Putamen (tissue), 1 donor: ENCODE measurements at places on chromosomes 13 and 19.

DNA sequence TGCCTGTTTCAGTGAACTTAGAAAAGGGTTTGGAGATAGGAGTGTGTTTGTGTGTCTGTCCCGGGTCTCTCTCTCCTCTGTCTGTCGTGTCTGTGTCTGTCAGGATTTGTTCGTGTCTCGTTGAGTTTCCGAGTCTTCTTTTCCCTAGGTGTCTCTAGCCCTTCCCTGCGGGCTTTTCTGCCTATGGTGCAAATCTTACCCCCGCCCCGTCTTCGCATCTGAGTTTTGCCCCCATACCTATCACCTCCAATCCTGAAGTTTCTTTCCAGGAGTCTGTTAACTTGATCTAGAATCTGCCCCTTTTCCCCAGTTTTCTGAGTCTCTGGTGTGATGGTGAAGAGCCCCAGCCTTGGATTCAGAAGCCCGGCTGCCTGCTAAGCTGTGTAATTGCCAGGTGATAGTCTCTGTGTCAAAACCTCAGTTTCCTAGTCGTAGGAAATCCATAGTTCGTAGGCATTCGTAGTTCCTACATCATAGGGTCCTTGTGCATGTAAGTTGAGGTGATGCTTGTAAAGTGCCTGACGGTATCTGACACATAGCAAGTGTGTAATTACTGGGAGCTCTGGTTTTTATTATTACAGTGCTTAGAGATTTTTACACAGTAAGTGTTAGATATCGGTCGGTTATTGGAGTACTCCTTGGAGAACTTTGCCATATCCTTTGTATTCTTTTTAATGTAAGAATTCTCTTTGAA lies 782 bp downstream of the EPN1 start:
- no peak for DNase-seq

DNA sequence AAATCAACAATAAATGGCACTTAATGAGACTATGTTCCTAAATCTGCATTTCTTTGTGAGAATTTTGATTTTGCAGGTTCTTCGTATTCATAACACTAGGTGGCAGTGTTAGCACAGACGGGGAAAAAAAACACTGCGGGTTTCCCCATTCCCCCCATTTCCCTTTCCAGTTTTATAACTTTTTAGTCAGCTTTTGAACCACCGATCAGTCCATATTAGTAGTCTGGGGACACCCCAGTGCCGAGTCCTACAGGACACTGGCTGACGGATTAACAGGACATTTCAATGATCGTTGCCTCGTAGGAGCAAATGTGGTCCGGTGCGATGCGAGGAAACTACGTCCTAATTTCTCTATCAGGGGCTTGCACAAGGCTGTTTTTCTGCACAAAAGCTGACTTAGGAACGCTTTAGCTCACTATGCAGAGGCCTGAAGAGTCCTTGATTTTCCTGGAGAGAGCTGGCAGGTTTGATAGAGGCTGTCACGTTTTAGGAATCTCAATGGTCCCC lies 234.3 kb downstream of the LMO7 start:
- no peak for DNase-seq

DNA sequence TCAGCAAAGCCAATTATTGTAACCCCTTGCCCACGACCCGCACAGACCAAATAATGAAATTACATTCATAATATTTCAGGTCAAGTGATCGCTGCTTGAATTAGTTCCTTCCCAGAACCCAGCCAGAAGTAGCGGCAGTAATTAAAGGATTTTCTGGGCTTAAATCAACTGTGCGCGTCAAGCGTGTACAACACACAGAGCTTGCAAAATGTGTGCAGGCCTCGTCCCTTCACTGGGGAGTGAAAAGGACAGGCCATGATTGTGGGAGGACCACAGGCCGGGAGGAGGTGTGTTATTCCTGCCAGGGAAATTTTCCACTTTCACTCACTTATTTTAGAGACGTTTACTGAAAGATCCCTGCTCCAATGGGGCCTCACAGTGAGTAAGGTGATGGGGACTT lies 84.9 kb downstream of the CHST8 start:
- DNase-seq = no peak

GRCh38 chr19:47391510-47392223 lies 27.7 kb downstream of the MEIS3 start:
- DNase-seq = peak; percentile 39

DNA sequence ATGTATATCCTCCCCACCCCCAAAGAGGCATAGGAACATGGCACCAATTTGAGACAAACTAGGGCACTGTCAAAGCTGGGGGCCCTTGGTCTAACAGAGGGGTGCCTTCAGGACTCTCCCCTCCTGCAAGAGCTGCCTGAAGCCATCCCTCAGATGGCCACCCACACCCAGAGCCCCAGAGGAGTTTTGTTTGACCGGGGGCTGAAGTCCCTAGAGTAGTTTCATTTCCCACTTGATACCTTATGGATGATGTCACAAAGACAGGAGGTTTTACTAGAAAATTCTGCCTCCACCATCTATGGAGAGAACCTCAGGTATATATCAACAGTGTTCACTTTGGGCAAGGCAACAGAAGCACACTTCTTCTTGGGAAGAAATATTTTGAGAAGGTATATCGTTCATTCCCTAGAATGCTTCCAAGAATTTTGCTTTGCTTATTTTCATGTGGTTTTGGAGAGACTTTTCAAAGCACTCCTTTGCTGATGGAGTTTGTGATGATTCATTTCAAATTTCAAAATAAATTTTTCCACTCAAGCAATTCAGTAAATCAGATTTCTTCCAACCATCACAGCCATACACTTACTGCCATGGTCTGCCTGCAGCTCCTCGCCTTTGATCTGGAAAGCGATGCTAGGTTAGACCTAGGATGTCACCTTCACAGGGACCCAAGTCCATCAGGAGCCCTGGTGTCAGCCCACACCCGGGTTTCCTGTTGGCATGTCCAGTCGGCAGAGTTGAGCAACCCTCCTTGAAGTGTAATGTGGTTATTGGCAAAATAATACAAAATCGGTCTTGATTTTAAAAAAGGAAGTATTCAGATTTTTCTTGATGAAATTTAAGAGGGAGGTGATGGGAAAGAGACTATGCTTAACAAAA lies 207.0 kb downstream of the SHISA2 start:
- no peak for DNase-seq

DNA sequence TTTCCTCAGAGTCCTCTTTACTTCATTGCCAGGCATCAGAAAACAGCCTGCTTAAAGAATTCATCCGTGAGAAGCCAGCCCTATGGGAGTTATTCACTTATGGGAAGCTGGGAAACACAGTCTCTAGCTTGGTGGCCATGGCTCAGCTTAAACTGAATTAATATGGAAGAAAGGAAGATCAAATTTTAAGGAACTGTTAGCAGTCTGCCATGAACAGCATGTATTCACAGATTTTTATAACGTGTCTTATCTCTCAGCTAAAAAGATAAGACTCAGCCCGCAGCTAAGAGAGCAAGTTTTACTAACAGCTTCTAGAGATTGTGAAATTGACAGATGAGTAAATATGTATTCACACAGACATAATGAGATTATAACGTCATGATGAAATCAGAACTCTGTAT lies 253.7 kb upstream of the RXFP2 start:
- no peak for DNase-seq

GRCh38 chr13:33367926-33368325 lies 82.4 kb upstream of the STARD13 start:
- DNase-seq = no peak
